ENCODE measurements at places on chromosomes 12 and 14. TPM values are rescaled to one million over a fixed set of nuclear protein-coding genes. Genes with fewer than 3 reads are reported as not detected.

Gene GLT8D2
- not detected for polyA plus RNA-seq

DNA sequence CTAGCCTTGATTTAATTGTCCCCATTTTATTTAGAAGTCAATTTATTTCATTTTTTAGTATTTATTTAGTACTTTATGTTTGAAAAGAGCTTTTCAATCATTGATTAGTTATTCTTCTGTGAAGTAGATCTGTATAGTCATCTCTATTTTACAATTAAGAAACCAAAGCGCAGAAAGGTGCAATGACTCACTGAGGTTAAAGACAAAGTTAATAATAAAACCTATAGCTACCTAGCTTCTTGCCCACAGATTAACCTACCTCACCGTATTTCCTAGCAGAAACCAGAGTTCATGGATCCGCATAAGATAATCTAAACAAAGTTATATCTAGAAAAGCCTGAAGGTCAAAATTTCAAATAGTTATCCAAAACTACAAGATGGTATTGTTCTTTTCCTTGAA is 176.4 kb downstream of the GRIN2B start:
- no peak overlapping the region for H3K27ac ChIP-seq
- DNase-seq: no peak
- H3K4me1 ChIP-seq: no peaks in the 10 kb centered on the region
- peaks cover 3% of the 10 kb centered on the region for H3K27me3 ChIP-seq
- no peaks in the 10 kb centered on the region for H3K36me3 ChIP-seq

GRCh38 chr12:5718073-5718472 is 227.0 kb downstream of the ANO2 start:
- no peak overlapping the region for H3K27ac ChIP-seq
- no peak overlapping the region for H3K4me3 ChIP-seq
- peaks cover 7% of the 10 kb centered on the region for H3K4me1 ChIP-seq
- no peak for DNase-seq
- H3K36me3 ChIP-seq: no peaks in the 10 kb centered on the region
- H3K27me3 ChIP-seq: peaks cover 11% of the 10 kb centered on the region

DNA sequence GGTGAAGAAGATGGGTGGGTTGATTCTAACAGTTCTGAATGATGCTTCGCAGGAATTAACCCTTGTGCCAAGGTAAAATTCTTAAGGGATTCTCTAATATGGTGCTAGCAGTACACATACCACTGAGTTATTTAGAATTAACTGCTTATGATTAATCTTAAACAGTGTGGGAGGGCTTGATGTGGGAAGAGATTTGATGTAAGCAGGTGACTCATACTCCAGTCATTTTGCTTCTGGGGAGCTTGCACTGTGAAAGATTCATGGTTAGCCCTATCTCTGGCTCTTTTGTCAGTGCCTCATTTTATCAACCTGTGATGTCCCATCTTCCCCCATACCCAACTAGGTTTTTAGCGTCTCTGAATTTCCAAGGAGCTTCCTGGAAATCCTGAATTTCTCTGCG is 83.8 kb downstream of the NRXN3 start:
- no peaks in the 10 kb centered on the region for H3K4me1 ChIP-seq
- H3K36me3 ChIP-seq: no peaks in the 10 kb centered on the region
- DNase-seq: no peak
- no peaks in the 10 kb centered on the region for H3K27me3 ChIP-seq

GRCh38 chr12:130972586-130972950 is 18.9 kb downstream of the ADGRD1 start:
- H3K36me3 ChIP-seq: no peaks in the 10 kb centered on the region
- DNase-seq: no peak
- peaks cover 7% of the 10 kb centered on the region for H3K27me3 ChIP-seq
- no peak overlapping the region for H3K4me3 ChIP-seq
- H3K4me1 ChIP-seq: no peaks in the 10 kb centered on the region
- no peak overlapping the region for H3K27ac ChIP-seq

GRCh38 chr12:4074129-4074528 is 199.4 kb upstream of the CCND2 start:
- no peak overlapping the region for H3K27ac ChIP-seq
- peaks cover 3% of the 10 kb centered on the region for H3K4me1 ChIP-seq
- no peak for DNase-seq
- H3K36me3 ChIP-seq: peaks cover 3% of the 10 kb centered on the region

- H3K4me1 ChIP-seq: peaks cover 19% of the 10 kb centered on the region
These were observed 13.1 kb downstream of the NT5DC3 start for GRCh38 chr12:103827911-103828391.

DNA sequence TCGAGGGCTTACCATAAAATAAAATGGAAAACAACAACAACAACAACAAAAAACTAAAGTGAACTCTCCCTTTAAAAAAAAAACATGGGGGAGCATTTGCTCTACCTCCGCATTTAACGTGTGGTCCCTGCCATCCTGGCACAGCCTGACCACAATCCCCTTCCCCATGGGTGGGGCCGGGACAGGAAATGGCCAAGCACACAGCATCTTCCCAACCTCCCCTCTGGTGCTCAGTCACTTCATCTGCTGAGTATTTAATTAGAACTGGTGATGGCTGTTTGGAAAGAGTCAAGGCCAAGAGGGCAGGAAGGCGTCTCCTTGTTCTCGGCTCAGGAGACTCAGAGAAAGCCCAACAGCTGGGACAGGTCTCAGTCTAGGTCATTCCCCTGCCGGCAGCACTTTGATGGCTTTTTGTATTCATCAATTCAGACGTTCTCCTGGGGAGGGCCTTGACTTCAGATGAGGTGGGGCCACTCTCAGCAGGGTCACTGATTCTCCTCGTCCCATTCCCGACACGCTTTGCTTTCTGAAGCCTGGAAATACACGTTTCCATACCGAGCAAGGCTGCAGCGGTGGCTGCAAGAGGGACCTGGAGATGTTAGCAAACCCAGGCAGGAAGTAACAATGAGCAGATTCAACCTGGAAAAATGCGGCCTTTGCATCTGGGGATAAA is 44.4 kb downstream of the ANO2 start:
- no peak overlapping the region for H3K4me3 ChIP-seq
- no peaks in the 10 kb centered on the region for H3K36me3 ChIP-seq
- no peaks in the 10 kb centered on the region for H3K4me1 ChIP-seq
- H3K27ac ChIP-seq: no peak overlapping the region
- DNase-seq: no peak

Gene DCN
- not detected for polyA plus RNA-seq

Gene ASB2
- polyA plus RNA-seq: not detected

Gene HPD
- not detected for polyA plus RNA-seq

Gene ALKBH1
- polyA plus RNA-seq: 3.9 TPM

DNA sequence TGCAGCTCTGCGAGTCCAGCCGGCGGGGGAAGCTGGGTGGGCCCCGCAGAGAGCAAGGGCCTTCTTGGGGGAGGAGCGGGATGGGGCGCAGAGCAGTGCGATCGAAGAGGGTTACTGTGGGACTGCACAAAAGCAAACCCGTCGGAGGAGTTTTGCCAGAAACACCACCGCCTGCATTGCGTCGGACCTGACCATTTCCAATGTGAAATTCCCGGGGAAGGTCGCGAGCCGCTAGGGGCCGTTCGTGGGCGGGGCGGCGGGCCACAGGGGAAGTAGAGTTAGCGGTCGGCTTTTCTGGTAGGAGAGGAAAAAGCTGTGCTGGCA is 333 bp upstream of the KCNA1 start:
- H3K27me3 ChIP-seq: peaks cover 18% of the 10 kb centered on the region
- no peak for DNase-seq
- H3K27ac ChIP-seq: no peak overlapping the region
- H3K36me3 ChIP-seq: no peaks in the 10 kb centered on the region

DNA sequence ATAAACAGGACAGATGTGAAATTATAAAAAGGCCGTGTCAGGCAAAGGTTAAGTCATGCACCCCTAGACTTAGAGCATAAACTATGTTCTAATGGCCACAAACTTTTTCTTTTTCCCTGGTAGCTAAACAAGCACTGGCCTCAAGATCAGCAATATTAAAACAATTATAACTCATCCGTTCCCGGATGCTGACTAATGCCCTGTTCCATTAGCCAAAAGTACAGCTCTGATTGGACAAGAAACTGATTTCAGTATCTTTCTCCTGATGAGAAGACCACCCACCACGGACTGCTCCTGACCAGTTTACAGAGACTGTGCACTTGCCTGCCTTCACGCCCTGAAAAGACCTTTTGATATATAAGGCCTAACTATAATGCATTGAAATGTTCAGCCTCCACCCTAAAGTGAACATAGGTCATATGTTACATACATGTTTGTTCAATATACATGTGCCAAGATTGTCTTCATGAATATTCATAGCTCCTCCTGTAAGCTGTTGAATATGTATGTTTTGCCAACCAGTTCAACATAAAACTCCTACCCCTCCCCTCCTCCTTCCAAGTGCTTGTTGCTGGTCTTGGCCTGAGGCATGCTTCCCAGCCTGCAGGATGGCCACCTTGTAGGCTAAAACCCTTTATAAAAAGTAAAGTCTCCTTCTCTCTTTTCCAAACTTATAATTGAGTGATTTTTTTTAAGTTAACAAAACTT is 162.0 kb downstream of the IPO8 start:
- H3K36me3 ChIP-seq: no peaks in the 10 kb centered on the region
- no peaks in the 10 kb centered on the region for H3K4me1 ChIP-seq

DNA sequence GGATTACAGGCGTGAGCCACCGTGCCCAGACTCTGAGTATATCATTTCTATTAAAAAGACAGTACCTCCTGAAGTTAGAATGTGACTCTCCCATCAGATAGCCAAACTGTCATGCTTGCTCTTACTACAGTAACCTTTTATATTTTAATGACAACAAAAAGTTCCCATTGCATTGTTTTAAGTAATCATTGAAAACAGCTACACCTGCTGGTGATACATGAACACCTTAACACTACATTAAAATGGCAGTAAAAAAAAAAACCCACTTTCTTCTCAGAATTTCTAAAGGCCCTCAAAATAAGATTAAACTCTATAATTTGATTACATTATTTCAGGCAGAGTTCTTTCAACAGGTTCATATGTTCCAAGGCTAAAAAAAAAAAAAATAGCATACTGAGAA is 76.7 kb downstream of the SH2B3 start:
- no peak for DNase-seq
- H3K36me3 ChIP-seq: peaks cover 76% of the 10 kb centered on the region
- H3K4me1 ChIP-seq: no peaks in the 10 kb centered on the region

DNA sequence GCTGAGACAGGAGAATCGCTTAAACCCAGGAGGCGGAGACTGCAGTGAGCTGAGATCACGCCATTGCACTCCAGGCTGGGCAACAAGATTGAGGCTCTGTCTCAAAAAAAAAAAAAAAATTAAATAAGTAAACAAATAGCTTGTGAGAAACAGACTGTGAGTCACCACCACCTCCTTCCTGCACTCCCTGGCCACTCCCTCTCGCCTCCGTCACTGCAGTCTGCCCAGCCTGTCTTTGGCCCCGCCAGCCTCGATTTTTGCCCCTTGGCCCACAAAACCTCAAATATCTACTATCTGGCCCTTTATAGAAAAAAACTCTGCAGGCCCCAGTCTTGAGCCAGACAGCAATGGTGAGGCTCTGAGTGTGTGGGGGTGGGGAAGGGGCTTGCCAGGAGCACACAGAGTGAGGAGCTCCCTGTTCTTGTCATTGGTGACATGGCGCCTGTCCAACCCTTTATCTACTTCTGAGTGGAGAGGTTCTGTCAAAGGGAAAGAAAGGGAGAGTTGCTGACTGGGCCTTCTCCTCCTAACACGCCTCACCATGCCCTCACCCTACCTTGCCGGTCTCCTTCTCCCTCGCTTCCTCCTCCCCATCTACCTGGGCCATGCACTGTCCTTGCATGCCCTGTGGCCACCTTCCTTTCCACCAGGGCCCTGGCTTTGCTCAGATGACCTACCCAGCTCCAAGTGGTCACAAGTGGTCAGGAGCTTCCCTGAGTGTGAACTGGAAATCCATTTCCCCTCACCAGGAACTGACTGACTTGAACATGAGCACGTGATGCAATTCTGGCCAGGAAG is 22.1 kb downstream of the LGMN start:
- H3K27ac ChIP-seq: no peak overlapping the region
- no peaks in the 10 kb centered on the region for H3K27me3 ChIP-seq
- DNase-seq: no peak
- H3K4me1 ChIP-seq: peaks cover 7% of the 10 kb centered on the region
- peaks cover 33% of the 10 kb centered on the region for H3K36me3 ChIP-seq

DNA sequence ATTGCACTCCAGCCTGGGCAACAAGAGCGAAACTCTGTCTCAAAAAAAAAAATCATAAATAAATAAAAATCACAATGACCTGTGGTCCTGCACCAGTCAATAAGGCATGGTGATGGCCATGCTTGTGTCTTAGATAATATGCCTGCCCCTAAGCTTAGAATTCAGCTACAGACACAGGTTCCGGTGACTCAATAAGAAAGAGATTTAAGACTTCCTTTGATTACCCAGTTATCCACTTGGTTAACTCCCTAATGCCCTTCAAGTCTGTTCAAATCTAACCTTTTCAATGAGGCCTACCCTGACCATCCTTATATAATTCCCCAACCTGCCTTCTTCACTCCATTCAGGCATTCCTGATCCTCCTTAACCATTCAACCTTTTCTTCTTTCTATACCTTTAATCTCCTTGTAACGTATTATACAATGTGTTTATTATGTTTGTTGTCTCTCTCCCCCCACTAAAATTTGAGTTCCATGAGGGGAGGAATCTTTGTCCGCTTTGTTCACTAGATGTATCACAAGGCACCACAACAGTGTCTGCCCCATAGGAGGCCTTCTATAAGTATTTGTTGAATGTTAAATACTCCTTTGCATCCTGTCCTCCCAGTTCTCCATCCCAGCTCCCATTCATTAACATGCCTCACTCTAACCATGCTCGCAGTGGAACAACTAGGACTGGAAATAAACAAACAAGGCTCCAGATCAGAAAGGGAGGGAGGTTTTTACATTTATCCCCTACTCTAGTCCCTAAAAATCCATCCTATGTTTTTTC is 8.9 kb downstream of the MAP4K5 start:
- no peak overlapping the region for H3K4me3 ChIP-seq
- no peak for DNase-seq
- no peak overlapping the region for H3K27ac ChIP-seq
- peaks cover 65% of the 10 kb centered on the region for H3K4me1 ChIP-seq
- no peaks in the 10 kb centered on the region for H3K27me3 ChIP-seq

- H3K36me3 ChIP-seq: no peaks in the 10 kb centered on the region
- no peaks in the 10 kb centered on the region for H3K4me1 ChIP-seq
- H3K4me3 ChIP-seq: no peak overlapping the region
- H3K27me3 ChIP-seq: no peaks in the 10 kb centered on the region
- H3K27ac ChIP-seq: no peak overlapping the region
These were observed 14.4 kb upstream of the ITPR2 start for GRCh38 chr12:26847431-26847830.

DNA sequence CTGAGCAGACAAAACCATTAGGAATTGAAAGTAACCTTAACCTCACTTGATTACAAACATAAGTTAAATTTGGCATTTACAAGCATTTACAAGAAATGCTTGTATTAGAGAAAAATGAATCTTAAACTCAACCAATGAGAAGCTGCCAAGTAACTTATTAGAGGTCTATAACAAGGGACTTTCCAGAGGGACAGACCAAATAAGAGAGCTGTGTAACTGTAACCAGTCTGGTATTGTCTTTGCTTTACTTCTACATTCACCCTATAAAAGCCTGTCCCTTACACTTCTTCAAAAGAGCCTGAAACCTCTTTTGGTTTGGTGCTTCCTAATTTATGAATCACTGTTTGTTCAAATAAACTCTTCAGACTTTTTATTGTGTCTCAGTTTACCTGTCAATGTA is 450.0 kb upstream of the FAR2 start:
- no peak for DNase-seq
- no peak overlapping the region for H3K27ac ChIP-seq
- peaks cover 6% of the 10 kb centered on the region for H3K36me3 ChIP-seq
- no peaks in the 10 kb centered on the region for H3K4me1 ChIP-seq
- no peak overlapping the region for H3K4me3 ChIP-seq

Gene IFNG-AS1
- 1.3 TPM for polyA plus RNA-seq

Gene LUM
- not detected for polyA plus RNA-seq

GRCh38 chr14:75783184-75783583 is 122.1 kb downstream of the TTLL5 start:
- no peak for DNase-seq
- H3K36me3 ChIP-seq: peaks cover 48% of the 10 kb centered on the region
- H3K4me3 ChIP-seq: no peak overlapping the region
- H3K27me3 ChIP-seq: no peaks in the 10 kb centered on the region
- H3K27ac ChIP-seq: no peak overlapping the region

Gene IRF2BPL
- 1.9 TPM for polyA plus RNA-seq

Measured in naive thymus-derived CD8-positive, alpha-beta T cell (primary cell).